ENCODE measurements at places on chromosomes 16 and 17.

- DNase-seq: peak; percentile 24
Observed at GRCh38 chr16:13178318-13178717, 276.9 kb downstream of the SHISA9 start.

- no peak for DNase-seq
Observed at GRCh38 chr16:57976331-57976796, 5.4 kb upstream of the CNGB1 start.

DNA sequence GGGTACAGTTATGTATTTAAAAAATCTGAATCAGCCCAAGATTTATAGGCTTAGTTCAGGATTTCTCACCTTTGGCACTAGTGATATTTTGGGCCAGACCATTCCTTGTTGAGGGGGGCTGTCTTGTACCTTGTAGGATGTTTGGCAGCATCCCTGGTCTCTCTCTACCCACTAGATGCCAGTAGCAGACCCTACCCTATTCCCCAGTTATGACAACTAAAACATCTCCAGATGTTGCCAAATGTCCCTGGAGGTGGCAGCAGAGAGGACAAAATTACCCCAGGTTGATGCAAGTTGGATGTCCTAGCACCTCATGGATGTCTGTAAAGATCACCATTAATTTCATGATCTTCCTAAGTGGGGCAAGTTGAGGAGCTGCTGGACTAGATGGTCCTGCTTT, 45.8 kb downstream of the SYT17 start:
- no peak for DNase-seq

DNA sequence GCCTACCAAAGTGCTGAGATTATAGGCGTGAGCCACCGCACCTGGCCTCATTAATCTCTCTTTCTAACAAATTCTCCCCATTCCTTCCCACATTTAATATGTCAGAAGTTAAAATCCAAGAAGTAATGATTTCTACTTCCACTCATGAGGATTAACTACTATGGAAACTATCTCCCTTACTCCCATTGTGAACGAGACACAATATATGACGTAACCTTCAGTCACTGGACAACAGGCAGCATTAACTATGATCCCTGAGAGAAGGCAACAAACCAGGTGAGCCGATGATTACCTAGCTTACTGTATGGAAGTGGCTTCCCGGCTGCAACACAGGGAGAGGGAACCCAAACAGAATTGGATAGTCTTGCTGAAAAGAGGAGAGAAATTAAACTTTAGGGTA, 20.0 kb downstream of the GLG1 start:
- no peak for DNase-seq

GRCh38 chr17:68097161-68097805, 61.7 kb downstream of the KPNA2 start:
- DNase-seq: no peak

DNA sequence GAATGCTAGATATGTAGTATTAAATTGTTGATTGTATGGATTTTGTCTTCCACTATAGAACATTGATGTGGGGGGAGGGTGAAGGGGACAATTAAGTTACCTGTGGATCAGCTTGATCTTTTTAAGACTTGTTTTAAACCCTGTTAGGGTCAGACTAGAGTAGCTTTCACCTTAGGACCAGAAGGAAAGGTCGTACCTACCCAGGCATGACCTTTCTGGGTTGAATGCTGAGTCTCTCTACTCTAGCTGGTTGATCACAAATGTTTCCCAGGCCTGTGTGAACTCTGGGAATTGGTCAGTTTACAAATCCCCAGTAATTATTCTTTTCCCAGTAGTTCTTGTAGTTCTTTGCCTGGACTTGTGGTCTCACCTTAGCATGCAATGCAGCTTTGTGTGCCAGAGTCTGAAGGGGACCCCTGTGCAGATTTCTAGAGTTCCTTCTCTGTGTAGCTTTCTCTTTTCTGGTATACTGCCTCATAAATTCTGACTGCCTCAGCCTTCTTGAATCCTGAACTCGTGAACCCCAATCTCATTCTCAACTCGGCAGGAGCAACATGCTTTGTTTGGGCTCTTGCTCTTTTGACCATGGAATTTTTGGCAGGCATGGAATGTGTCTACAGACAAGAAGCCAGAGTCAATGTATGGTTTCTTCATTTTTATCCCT, 54.1 kb downstream of the VMP1 start:
- no peak for DNase-seq

DNA sequence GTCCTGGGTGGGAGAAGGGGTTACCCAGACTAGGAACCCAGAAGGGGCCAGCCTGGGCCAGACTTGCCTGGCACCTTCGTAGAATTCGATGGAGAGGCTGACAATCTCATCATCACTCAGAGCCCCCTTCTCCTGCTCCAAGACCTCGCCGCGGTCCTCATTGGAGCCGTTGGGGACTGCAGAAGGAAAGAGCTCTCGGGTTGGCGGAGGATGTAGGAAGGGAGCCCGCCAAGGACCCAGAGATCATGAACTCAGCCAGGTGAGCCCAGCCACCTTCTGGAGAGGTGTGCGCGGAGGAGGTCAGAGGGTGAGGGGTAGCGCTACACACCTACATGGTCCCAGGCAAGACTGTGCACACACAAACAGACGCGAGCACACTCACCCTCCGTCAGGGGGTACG, 8.5 kb downstream of the CISD3 start:
- DNase-seq: no peak

GRCh38 chr17:59876107-59876506, 16.6 kb downstream of the TUBD1 start:
- no peak for DNase-seq

DNA sequence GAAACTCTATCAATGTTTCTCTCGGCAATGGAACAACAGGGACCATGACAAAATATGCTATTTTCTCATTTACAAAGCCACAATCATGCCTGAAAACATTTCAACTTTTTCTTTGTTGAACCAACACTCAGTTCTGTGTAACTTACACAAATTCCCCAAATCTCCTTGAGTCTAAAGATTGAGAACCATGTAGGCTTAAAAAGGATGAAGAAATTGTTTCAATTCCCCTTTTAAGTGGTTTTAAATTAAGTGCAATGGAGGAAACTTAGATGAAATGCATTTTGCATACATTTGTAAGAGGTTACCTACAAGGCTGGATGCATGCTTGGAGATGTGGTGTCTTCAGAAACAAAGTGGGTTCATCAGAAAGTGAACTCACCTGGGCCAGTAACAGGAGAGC, 566.4 kb upstream of the CDH11 start:
- no peak for DNase-seq

DNA sequence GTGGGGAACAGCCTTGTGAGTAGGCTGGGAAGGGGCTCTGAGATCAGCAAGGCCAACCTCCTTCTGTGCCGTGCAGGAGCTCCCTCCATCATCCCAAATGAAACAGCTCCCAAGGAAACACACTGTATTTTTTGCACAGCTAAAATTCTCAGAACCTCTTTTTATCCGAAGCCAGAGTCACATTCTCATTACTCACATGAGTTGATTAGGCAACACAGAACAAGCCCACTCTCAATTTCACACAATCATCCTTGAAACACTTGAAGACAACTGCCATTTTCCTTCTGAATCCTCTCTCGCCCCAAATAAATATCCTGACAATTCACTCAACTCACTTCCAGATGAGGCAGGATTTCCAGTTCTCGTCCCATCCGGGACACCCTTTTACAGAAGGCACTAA, 66.1 kb downstream of the MYO18A start:
- DNase-seq: no peak

DNA sequence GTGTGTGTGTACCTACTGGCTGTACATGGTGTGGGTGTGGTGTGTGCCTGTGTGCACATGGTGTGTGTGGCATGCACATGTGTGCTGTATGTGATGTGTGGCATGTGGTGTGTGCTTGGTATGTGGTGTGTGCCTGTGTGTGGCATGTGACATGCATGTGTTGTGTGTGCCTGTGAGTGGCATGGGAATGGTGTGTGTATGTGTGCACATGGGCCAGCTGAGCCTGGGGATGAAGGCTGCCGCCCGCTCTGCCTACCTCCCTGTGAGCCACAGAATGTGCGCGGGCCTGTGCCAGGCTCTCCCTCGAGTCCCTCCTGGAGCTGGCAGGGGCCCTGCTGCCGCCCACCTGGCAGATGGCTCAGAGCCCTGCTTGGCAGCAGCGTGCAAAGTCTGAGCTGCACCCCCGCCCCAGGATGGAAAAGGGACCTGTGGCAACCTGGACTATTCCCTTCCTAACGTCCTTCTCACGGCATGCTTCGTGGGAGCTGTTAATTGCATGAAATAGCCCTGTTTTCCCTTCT, 9.3 kb downstream of the PRSS27 start:
- no peak for DNase-seq

DNA sequence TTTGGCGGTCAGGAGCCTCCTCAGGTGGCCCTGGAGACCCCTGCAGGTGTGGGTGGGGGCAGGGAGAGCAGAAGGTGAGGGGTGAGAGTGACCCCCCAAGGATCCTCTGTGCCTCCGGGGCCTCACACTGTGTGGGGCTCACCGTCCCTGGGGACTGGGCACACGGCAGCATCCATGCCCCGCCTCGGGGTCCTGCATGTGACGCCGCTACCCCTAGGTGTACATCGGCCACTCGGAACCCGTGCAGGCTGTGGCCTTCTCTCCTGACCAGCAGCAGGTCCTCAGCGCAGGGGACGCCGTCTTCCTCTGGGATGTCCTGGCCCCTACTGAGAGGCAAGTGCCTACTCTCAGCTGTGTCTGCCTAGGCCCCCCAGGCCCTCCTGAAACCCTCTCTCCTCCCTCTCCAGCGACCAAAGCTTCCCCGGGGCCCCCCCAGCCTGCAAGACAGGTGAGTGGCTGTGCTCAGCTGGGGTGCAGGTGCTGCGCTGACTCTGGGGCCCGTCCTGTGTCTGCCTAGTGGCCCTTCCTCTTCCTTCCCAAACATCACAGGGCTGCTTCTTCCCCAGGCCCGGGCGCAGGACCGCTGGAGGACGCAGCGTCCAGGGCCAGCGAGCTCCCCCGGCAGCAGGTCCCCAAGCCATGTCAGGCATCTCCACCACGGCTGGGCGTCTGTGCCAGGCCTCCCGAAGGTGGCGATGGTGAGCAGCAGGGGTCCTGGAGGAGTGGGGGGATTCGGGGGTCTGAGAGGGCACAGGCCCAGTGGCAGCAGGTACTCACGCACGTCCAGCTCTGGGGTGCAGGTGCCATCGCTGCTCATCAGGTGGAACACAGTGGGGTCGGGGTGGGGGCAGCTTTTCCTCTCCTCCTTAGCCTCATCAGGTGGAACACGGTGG, 9.0 kb upstream of the RHOT2 start:
- DNase-seq: no peak

- DNase-seq: peak; percentile 61
Observed at GRCh38 chr16:9092978-9093344, 1.5 kb downstream of the HAPSTR1 start.

- no peak for DNase-seq
Observed at GRCh38 chr17:75854881-75855309, 240 bp downstream of the WBP2 start.

DNA sequence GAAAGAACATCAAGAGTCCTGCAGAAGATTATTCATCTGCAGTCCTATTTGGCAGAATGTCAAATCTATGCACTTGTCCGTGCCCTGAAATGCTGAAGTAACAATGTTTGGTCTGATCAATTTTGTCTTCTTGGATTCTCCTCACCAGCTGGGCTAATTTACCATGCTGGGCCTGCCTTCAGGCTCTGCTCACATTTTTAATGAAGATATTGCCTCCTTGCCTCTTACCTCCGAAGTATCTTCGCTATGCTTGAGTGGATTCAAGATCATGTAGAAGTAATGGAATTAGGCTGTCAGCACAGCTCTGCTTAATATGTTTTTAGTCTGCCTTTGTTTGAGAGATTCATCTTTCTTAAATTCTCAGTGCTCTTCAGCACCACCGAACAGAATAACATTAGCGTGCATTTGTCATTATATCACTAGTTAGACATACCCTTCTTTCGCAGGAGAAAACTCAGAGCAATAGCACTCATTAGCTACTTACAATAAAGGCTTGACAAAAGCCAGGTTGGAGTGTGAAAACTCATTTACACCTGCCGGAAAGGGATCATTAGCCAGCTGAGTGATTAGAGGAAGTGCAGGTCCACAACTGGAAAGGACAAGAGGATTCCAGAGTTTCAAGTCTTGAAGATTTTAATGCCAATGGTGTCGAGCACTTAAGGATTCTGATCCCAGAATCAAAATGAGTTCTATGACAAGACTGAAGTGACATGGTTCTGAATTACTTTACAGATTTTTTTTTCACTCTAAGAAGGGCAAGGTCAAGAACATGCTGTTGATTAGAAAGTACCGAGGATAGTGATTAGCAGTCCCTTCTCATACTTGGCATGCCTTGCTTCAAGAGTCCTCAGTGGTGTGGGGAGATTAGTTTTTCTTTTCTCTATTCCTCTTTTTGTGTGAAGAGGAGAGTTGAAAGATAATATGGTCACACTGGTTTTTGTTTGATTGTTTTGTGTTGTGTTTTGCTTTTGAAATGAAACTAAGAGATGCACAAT, 405.6 kb upstream of the TOM1L1 start:
- DNase-seq: no peak

- DNase-seq: no peak
Observed at GRCh38 chr16:68116256-68116867, 31.2 kb downstream of the NFATC3 start.

- no peak for DNase-seq
Observed at GRCh38 chr16:48136547-48137360, 19.0 kb downstream of the ABCC12 start.

DNA sequence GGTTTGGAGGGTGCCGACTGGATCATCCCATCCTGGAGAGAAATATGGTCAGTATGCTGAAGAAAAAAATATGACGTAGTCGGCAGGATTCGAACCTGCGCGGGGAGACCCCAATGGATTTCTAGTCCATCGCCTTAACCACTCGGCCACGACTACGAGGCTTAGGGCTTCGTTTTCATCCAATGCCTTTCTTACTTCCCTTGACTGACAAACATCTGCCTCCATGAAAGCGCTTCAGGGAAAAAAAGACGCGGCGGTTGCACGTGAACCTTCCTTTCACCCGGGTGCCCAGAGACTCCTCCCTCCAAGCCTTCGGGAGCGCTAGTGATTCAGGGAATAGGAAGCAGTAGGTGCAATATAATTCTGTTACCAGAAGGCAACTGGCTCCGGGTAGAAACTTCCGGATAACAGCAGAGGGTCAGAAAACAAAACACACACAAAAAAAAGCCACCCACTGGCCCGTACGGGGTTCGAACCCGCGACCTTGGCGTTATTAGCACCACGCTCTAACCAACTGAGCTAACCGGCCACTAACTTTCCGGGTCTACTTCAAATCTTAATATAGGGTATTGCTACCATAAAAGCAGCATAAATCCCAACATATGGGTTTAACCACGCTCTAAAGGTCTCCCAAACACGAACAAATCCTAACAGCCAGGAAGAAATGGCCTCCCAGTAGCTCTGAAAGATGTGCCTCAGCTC, 16.3 kb upstream of the AURKB start:
- DNase-seq: peak; percentile 69

DNA sequence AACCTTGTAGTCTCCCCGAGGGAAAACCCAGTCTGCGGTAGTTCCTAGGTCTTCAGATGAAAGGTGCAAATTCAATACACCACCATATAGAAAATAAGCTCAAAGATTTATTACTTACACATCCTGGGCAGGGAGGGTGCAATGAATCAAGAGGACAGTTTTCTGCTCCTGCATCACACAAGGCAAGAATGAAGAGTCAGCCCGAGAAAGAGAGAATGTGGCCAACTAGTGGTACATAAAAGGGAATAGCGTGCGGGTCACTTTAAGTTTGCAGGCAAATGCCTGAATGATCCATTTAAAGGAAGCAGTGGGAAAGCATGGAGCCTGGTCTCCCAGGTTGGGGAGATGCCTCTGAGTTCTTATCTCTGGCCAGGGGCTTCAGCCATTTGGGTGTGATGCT, 403.4 kb downstream of the GRIN2A start:
- no peak for DNase-seq

GRCh38 chr17:55750750-55751657, at the start of gene PCTP:
PCTP (plus strand) TSS chr17:55751051; CDS start chr17:55751104, 53 bp downstream.
- DNase-seq: peak; percentile 96

All from glutamatergic neuron (in vitro differentiated cells).